ENCODE measurements at places on chromosomes 13 and 19.

DNA sequence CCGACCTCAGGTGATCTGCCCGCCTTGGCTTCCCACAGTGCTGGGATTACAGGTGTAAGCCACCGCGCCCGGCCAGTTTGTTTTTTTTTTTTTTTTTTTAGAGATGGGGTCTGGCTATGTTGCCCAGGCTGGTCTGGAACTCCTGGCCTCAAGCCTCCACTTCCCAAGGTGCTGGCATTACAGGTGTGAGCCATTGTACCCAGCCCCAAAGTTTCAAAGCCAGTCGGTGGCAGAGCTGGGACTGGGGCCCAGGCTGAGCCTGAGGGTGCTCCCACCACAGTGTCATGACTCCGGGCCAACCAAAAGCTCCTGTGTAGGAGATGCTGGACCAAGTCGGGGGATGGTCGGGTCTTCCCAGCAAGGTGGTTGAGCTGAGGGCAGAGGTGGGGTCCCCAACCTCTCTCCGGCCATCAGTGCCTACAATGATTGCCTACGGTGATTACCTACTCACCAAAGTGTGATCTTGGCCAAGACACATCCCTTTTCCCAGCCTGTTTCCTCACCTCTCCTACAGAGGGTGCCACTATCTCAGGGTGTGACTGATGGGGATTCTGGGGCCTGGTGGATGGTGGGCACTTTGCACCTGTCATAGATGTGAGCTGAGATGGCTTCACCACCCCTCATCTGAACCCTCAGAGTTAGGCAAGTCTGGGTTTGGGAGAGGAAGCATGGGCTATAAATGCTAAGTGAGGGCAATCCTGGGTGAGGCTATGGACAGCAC lies 5.9 kb upstream of the SAMD1 start:
- DNase-seq: no peak

DNA sequence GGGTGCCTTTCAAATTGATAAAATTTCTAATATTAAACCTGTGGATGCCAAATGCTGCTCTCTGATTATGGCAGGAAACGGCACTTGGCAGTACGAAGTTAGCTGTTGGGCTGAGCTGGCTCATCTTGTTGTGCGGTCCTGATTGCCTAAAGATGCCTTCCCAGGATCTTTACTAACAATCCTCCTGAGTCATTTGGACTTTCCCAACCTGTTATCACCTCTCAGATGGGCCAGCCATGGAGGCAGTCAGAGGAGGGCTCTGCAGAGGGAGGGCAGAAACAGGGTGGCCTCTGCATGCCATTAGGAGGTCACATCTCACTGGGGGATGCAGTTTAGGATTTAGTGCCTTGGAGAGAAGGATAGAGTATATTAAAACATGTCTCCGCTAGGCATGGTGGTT lies 27.3 kb downstream of the ALOX5AP start:
- DNase-seq: no peak

DNA sequence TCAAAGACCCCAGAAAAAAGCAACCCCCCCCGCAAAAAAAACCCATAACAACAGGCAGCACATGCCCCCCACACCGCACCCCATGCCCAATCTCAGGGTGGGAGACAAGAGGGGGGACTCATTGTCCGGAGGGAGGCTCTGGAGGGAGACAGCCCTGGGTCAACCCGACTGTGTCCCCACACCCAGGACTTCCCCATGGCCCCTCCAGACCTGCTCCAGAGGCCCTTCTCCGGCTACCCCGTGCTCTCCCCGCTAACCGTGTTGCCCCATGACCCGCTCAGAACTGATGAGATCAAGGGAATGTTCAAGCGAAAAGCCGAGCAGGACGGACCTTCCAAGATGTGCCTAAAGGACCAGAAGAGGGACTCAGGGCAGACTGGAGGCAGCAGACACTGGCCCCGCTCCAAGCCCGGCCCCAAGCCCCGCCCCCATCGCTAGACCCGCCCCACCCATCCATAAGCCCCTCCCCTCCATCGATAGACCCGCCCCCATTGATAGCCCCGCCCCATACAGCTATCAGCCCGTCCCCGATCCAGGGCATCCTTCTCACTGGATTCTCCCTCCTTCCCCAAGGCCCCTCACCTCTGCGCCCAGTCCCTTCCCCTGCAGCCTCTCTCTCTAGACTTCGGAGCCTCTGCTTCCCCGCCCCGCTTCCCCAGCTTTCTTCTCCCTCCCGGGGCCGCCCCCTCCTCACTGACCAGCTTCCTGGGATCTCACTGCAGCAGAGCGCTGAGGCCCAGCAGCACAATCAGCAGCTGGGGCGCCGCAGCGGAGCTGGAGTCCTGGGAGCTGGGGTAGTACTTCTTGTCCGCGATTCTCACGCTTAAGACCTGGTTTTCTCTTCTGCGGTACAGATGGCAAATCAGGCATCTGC lies 2.2 kb downstream of the BST2 start:
- DNase-seq: no peak

- DNase-seq: no peak
Measured at GRCh38 chr13:84605927-84606326, 723.7 kb upstream of the SLITRK1 start.
